ENCODE measurements at places on chromosomes 1 and 21. TPM values are rescaled to one million over a fixed set of nuclear protein-coding genes. Genes with fewer than 3 reads are reported as not detected.

Gene RAP1GAP
- total RNA-seq, result 1.2 TPM

GRCh38 chr21:32641710-32642698 is 29.8 kb upstream of the CFAP298 start:
- no peak for DNase-seq

DNA sequence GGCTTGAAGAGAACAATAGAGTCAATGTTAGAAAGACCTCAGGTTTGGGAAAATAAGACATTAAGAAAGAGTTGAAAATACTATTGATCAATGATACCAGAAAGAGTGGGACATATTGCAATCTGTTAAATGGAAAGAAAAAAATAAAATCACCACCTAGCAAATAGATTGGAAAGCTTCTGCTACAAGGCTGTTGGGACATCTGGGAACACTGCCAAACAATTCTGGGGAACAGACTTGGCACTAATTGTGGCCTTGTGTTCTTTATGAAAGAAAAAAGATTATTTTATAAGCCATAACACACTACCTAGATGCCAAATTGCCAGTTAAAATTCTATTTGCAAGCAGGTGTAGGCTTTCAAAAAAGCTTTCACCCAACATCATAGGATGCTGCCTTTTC is 137.8 kb downstream of the TSEN15 start:
- DNase-seq, result no peak

Gene AADACL4
- total RNA-seq, result not detected

Gene STX12
- 24.7 TPM for total RNA-seq

GRCh38 chr1:37171691-37172090 is 137.4 kb upstream of the GRIK3 start:
- DNase-seq, result no peak
